ENCODE measurements at places on chromosomes 7 and 10. TPM values are rescaled to one million over a fixed set of nuclear protein-coding genes. Genes with fewer than 3 reads are reported as not detected.

Gene LGI1
- not detected for total RNA-seq

Gene GPR141
- total RNA-seq = 0.45 TPM

Gene CCZ1B
- 55.2 TPM for total RNA-seq

Gene AGR3
- total RNA-seq = not detected

Gene HOXA5
- total RNA-seq = not detected

Gene AOAH
- total RNA-seq = 0.55 TPM

Gene COL28A1
- 0.22 TPM for total RNA-seq

Gene SLC39A12
- not detected for total RNA-seq

Gene HOXA4
- total RNA-seq = not detected

Gene HABP2
- not detected for total RNA-seq

Gene ANXA8
- total RNA-seq = not detected

Gene PRKCQ
- total RNA-seq = 21.4 TPM

Gene PITX3
- 0.54 TPM for total RNA-seq

Gene KNDC1
- 19.3 TPM for total RNA-seq

Gene CC2D2B
- 0.71 TPM for total RNA-seq

Gene GSTO2
- 12.7 TPM for total RNA-seq

Gene TAS2R41
- not detected for total RNA-seq

Gene C7orf33
- not detected for total RNA-seq

Gene SBDS
- 27.9 TPM for total RNA-seq

Gene SPOCK2
- 1.6 TPM for total RNA-seq

Gene NRG3
- 4.3 TPM for total RNA-seq

Gene ASZ1
- total RNA-seq = not detected

Gene NKX1-2
- total RNA-seq = 34.9 TPM

Gene PNLIP
- not detected for total RNA-seq

Gene SMKR1
- total RNA-seq = 1.2 TPM

Gene ZNF37A
- 12.2 TPM for total RNA-seq

Measured in H1 (cell line).